ENCODE measurements at places on chromosomes 2 and 18.

- DNase-seq = no peak
These were observed 198.5 kb upstream of the SMIM21 start for GRCh38 chr18:75625966-75626365.

GRCh38 chr2:72454189-72454588, 306.5 kb upstream of the CYP26B1 start:
- DNase-seq = no peak

- no peak for DNase-seq
These were observed 14.9 kb downstream of the PPP3R1 start for GRCh38 chr2:68237404-68237803.

DNA sequence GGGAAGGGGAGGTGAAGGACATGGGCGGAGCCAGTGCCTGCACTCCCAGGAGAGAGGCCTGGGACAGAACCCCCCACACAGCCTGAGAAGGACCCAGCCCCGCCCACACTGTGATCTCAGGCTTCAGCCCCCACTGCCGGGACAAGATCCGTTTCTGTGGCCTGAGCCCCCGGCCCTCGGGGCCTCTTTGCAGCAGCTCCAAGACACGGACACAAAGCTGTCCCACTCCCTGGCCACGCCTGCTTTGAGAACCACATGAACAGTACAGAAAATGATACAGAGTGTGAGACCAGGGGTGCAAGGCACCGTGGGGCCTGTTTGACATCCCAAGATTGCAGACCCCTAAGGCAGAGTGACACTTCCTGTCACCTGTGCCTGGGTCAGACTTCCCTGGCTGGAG, 74.5 kb downstream of the TWIST2 start:
- DNase-seq = peak; percentile 57

DNA sequence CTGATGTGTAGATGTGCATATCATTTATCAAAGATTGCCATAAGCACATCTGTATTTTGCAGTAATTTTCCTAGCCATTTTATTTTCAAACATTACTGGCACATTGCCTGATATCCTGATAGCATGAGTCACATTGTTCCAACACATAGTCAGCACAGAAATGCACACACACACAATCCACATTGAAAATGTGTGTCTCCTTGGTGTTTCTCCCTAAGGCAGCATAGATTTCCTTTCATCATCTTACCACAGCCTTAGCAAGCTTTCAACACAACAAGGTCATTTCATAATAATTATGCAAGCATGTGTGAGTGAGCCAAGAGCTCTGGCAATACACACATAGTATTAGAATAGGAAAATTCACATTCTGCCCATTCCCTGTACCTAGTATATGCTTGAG, 245.4 kb upstream of the MEIS1 start:
- DNase-seq = no peak

DNA sequence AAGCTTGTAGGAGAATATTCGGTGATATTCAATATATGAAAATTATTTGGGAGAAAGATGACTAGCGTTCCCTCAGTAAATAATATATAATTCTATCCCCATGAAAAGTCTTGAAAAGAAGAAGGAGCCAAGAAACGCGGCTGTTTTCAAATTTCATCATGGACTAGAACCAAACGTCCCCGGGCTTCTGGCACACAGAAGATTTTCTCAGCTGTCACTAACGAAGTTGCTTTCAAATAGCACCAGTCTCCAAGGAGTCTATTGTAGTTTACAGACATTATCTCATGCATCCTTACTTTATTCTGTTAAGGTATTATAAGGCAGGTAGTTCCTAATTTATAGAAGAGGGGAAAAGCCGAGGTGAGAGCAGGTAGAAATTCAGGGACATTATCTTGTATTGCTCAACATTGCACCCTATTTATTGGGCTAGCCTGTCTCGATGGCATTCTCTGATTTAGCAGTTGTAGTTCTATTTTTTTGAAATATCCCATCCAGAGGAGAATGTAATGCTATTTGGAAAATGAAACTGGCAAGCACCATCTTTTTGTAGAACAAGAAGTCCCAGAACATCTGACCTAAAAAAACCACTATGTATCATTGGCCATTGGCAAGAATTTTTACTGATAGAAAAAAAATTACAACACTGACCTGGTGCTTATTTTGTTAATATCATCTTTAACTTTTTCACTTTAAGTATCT, 198.1 kb upstream of the RASGRP3 start:
- DNase-seq = no peak

DNA sequence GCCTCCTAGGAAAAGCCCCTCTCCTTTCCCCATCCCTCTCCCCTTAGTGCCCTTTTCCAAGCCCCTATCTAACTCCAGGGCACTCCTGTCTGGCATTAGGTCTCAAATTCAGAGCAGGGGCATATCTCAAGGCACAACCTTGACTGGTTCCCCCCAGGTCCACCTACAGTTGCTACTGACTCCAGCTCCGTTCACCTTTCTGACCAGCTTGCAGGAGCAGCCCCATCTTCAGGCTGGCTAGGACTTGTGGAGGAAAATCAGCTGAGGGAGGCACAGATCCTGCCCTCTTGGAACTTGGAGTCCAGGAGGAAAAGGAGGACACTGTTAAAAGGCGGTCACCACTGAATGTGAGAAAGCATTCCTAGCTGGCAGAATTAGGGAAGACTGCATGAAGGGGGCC, 152.4 kb downstream of the ZFP36L2 start:
- DNase-seq = peak; percentile 35

- DNase-seq = no peak
These were observed 2.1 kb downstream of the CTDP1 start for GRCh38 chr18:79681484-79682387.

GRCh38 chr18:77397056-77397455, 147.4 kb downstream of the GALR1 start:
- no peak for DNase-seq

GRCh38 chr18:3061581-3062312, 48.8 kb upstream of the LPIN2 start:
- DNase-seq = no peak

GRCh38 chr2:199458009-199458805, 468 bp upstream of the SATB2 start:
- DNase-seq = no peak

GRCh38 chr18:13247506-13247905, 28.9 kb downstream of the LDLRAD4 start:
- peak; percentile 53 for DNase-seq

DNA sequence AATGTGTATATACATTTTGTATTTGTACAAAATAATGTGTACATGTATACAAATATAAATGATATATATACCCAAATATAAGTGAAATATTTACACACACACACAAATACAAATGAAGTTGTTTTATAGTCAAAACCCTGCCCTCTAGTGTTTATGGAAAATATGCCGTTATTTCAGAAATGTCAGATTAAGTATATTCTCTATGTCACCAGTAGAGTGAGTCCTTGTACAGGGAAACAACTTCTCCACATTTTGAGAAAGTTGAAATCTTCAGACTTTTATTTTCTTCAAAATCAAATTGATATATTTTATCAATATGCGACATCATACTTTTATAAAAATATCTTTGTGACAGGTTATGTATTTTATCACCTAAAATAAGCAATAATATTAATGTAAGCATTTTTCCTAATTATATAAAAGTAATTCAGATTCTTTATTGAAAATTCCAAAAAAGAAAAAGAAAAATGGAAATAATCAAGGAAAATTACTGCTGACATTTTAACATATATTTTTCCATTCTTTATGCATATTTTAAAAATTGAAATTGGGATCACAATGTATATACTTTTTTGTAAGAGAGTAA, 22.4 kb downstream of the ARL6IP6 start:
- DNase-seq = no peak

GRCh38 chr2:203772456-203773165, 66.2 kb downstream of the CD28 start:
- DNase-seq = no peak

DNA sequence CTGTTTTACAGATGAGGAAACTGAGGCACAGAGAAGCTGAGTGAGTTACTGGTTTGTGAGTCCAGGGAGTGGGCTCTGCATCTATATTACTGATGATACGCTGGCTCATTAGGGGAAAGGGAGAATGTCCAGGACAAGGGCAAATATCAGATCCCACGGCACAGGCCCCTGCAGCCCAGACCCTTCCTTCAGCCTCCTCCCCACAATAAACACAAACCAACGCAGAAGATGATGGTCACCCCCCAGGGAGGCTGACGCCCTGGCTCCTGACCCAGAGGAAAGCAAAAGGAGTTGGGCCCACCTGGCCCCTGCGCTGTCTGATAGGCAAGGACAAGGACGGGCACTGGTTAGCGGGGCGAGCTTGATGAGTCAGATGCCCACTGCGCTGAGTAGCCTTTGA, 47.7 kb upstream of the ZBTB7C start:
- no peak for DNase-seq

- DNase-seq = no peak
These were observed 222.4 kb downstream of the WDR7 start for GRCh38 chr18:56873441-56874140.

- no peak for DNase-seq
These were observed 38.8 kb upstream of the PSME4 start for GRCh38 chr2:54009549-54009948.

GRCh38 chr18:7559709-7560319, 7.3 kb upstream of the PTPRM start:
- DNase-seq = no peak

DNA sequence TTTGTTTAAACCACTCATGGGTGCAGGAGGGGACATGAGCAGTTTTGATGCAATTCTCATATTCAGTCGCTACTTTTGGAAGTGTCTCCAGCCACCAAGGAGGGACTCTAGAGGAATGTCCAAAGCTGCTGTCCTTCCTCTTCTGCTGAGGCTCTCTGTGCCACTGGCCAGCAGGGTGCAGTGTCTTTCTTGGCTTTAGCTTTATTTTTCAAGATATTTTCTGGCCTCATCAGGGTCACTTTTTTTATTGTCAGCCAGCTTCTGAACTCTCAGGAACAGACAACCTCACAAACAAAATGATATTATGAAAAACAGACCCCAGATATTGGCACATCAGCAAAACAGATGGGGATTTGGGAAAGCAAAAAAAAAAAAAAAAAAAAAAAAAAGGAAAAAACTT, 289.3 kb upstream of the ZSWIM2 start:
- DNase-seq = no peak

DNA sequence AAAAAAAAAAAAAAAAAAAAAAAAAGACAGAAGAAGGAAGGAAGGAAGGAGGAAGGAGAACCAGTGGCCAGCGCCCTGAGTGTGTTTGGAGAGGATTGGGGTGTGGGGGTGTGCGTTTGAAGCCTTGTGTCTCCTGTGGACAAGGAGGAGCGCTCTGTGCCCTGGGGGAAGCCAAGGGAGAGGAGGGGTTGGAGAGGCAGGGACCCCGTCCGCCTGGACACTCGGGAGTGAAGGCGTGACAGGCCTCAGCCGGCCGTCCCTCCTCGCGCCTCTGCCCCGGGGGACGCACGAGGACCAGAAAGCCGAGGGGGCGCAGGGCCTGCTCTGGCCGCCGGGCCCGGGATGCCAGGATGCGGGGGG, 44.9 kb downstream of the SERTAD2 start:
- no peak for DNase-seq

DNA sequence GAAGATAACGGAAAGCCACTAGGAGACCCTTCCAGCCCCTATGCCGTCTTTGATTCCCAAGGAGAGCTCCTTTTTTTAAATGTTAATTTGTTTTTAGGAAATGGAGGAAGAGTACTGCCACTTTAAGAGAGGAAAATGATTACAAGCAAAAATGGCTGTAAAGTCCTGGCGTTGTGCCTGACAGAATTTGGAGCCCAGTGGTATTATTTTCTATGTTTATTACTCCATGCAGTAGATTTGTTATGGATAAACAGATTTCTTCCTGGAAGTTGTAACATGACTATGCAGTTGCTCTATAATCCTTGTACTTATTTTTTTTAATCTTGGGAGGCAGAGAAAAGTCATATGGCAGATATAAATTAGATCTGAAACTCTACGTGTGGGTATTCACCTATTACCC, 141.3 kb downstream of the GBX2 start:
- DNase-seq = no peak

DNA sequence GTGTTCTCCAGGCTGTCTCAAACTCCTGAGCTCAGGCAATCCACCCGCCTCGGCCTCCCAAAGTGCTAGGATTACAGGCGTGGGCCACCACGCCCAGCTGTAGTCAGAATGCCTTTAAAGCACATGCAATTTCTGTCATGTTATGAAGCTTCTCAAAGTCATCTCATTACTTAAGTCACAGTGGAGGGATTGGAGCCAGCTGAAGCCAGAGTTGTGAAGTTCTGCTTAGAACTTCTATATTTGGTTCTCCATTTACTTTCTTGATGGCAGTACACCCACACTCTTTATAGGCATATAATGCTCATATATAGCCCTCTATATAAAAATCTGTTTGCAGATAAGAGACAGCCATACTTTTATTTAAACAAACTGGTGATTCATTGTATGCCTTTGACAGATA, 68.8 kb upstream of the CWC22 start:
- no peak for DNase-seq

GRCh38 chr2:224983712-224984554, 58.3 kb downstream of the DOCK10 start:
- no peak for DNase-seq

DNA sequence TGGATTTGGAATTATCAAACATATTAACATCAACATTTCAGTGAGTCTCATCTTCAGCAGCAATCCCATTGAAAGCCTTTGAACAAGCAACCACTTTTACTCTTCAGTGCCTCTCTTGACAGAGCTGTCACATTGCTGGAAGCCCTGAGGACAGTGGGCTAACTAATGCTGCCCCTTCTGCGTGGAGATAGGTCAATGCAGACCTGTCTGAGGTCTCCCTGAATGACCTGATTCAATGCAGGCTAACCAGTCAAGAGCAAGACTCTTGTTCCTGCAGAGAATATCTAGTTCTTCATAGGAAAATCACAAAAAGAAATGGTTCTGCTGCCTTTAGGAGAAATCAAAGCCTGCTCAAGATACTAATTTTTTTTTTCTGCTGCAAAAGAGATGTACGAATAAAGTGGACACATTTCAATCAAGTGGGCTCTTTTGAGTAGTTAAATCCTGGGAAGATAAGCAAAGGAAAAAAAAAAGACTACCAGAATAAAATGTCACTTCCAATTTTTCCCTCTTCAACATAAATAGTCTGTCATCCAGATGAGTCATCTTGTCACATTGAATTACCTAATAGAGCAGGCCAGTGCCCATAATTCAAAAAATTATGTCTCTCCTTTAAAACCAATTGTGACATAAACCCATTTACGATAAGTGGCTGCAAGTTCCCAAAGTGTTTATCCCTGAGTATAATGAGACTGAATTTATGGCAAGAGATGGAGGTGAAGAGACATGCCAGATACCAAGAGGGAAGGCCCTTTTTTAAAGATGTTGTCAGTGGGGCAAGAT, 1269.0 kb upstream of the DDX18 start:
- DNase-seq = no peak
